ENCODE measurements at places on chromosomes 5 and 9.

DNA sequence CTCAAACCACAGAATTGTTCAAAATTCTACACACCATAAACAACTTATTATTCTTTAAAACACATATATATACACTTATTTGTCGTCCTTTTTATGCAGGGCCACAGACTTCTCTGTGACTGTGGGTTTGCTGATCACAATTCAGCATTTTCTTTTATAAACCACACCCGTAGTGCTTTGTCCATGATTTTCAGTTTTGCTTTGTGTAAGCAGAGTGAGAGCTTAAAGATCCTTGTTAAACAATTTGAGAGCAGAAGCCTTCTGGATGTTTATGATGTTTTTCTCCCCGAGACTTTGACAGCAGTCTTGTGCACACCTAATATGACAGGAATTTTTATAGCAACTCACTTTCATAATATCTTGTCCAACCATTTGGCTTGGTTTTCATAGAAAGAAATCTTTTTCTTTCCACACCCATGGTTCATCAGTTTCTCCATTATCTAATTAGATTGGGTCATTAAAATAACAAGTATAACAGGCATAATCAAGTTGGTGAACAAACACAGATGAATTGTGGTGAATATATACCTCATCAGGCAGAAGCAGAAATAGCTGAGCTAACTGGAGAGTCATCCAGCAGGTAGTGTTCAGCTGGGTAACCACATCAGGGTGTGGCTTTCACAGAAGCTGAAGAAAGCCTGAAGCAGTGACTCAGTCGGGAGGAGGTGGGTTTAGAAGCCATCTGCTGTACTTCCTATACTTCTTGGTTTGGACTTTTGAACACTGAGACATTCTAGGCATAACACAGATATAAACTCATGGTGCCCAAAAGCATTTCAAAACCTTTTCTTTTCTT lies 232.8 kb downstream of the DOCK8 start:
- DNase-seq: no peak

- DNase-seq: no peak
Observed at GRCh38 chr5:158753354-158753753, 346.4 kb downstream of the EBF1 start.

- no peak for DNase-seq
Observed at GRCh38 chr9:111938427-111938800, 41.8 kb downstream of the UGCG start.

DNA sequence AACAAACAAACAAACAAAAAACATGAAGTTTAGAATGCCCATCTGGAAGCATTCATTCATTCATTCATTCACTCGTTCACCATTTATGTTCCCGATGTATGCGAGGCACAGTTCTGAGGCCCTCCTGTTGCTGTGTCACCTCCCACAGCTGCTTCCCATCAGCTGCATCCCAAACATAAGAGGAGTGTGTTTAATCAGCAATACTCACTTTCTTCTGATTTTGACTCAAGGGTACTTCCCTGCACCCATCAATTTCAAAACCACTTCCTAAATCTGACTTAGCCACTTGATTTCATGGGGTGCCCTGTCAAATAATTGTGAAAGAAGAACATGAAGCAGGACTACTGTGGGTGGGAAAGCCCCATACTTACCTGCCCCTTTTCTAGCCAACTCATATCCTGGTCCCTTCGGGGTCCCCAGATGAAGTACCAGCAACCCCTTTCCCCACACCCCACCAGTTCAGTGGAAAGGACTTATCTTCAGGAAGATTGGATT lies 128.0 kb upstream of the IL12B start:
- no peak for DNase-seq

DNA sequence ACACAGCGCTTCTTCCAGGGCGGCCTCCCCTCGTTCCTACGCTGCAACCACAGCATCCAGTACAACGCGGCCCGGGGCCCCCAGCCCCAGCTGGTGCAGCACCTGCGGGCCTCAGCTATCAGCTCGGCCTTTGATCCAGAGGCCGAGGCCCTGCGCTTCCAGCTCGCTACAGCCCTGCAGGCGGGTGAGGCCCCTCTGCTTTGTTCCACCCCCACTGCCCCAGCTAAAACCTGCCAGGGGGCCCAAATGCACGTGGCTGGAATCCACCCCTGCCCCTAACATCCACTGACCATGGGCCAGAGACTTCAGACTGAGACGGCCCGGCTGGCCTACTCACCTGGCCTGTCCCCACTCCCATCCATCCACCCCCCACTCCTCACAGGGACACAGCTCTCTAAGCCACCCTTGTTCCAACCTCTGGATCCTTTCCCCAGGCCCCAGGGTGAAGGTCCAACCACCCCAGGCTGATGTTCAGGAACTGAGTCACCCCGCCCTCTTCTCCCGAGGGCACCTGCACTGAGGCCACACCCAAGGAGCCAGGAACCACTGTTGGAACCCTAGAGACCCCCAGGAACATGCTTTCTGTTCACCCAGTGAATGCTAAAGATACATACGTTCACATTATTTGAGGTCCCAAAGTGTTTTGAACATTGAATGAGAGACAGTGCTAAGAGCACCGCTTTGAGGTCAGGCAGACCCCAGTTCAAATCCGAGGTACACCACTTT lies 18.9 kb upstream of the ASS1 start:
- no peak for DNase-seq

GRCh38 chr5:43027054-43027785 lies 12.9 kb downstream of the ANXA2R start:
- DNase-seq: no peak

DNA sequence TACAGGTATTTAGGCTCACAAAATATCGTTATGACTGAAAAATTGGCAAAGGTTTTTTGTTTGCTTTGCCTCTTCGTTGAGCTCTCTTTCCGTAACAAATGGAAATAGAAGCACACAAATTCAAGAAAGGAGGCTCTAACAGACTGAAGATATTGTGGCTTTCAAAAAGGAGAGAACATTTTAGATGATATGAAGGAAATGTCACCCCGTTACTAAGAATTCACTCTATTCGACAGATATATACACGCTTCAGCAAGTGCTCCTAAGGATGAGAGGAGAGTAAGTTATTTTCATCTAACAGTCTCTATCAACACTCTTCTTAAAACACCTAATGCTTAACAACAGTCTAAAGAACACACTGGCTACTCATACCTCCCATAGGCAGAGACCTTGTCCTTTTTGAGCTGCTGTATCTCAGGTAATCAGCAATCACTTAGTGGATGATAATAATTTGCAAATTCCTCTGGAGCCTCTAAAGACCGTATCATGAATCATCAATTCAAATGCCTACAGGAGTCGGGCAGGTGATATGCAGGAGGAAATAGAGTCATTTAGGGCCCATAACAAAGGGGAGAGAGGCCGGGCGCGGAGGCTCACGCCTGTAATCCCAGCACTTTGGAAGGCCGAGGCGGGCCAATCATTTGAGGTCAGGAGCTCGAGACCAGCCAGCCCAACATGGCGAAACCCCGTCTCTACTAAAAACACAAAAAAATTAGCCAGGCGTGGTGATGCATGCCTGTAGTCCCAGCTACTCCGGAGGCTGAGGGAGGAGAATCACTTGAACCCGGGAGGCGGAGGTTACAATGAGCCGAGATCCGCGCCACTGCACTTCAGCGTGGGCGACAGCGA lies 1.4 kb upstream of the HSDL2 start:
- DNase-seq: no peak

Data from esophagus squamous epithelium (tissue), 5 donors.